Upper lobe of right lung (tissue), 1 donor: ENCODE measurements at places on chromosomes 7 and 10. TPM values are rescaled to one million over a fixed set of nuclear protein-coding genes. Genes with fewer than 3 reads are reported as not detected.

LGI1 gene
- not detected for total RNA-seq

- peaks cover 94% of the 10 kb centered on the region for H3K27me3 ChIP-seq
- peak overlapping the region; percentile 79 for H3K27ac ChIP-seq
- H3K4me3 ChIP-seq: peak overlapping the region; percentile 55
- no peaks in the 10 kb centered on the region for H3K36me3 ChIP-seq
- peaks cover 30% of the 10 kb centered on the region for H3K4me1 ChIP-seq
Measured at GRCh38 chr7:27155816-27156507, 513 bp downstream of the HOXA7 start.

- no peak overlapping the region for H3K27ac ChIP-seq
- H3K4me1 ChIP-seq: no peaks in the 10 kb centered on the region
- no peak overlapping the region for H3K4me3 ChIP-seq
- H3K27me3 ChIP-seq: no peaks in the 10 kb centered on the region
- no peak for DNase-seq
Measured at GRCh38 chr7:88350118-88350517, 43.4 kb upstream of the STEAP4 start.

- H3K36me3 ChIP-seq: no peaks in the 10 kb centered on the region
- peak within 1 kb of the TSS; percentile 70 for H3K4me3 ChIP-seq
- peaks cover 90% of the 10 kb centered on the region for H3K27me3 ChIP-seq
- peak; percentile 69 for DNase-seq
Measured at GRCh38 chr7:27151931-27152815, at the start of gene HOXA3. Gene HOXA3, minus strand, starts transcription at chr7:27152583. Its CDS starts 41,943 bp downstream, at chr7:27110640.

DNA sequence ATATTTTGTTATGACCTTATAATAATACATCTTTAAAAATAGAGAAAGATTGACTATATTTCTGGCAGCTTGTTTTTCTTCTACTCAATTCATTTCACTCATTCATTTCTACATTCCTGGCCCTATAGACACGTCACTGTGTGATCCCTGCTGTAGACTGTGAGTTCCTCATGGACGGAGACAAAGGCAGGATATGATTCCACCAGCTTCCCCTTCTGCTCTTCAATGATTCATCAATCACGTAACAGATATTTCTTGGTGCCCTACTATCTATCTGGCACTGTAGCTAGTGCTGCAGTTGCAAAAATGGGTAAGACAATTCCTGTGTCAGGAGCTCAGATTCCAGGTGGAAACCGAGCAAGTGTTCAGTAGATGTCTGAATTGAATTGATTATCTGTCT is 415.0 kb downstream of the SFMBT2 start:
- H3K4me3 ChIP-seq: no peak overlapping the region
- no peaks in the 10 kb centered on the region for H3K4me1 ChIP-seq
- DNase-seq: no peak
- no peak overlapping the region for H3K27ac ChIP-seq
- H3K27me3 ChIP-seq: no peaks in the 10 kb centered on the region

GRCh38 chr7:34131371-34131770 is 226.0 kb downstream of the BMPER start:
- no peaks in the 10 kb centered on the region for H3K27me3 ChIP-seq
- no peaks in the 10 kb centered on the region for H3K4me1 ChIP-seq
- no peak overlapping the region for H3K27ac ChIP-seq
- DNase-seq: no peak
- H3K4me3 ChIP-seq: no peak overlapping the region

PON1 gene
- 0.49 TPM for total RNA-seq

DNA sequence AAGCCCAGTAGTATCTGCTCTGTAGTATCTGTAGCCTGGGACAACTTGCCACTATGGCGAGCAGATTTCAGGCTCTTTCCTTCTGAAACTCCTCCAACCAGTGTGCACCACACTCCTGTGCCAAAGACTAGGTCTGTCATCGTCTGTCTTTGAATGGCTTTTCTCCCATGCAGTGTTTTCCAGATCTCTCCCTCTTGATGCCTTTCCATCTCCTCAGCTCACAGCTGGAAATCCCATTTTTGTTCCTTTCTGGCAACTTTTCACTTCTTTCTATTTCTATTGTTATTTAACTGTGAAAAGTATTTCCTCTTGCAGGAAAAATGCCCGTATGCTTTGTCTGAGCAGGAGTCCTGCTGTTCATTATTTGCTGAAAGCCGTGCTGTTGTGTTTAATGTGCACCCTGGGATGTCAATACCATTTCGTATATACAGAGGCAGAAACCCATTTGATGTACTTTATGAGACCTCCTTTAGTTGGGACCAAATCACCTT is 373.7 kb downstream of the PHTF2 start:
- H3K4me1 ChIP-seq: no peaks in the 10 kb centered on the region
- no peak for DNase-seq
- no peaks in the 10 kb centered on the region for H3K36me3 ChIP-seq
- H3K27me3 ChIP-seq: no peaks in the 10 kb centered on the region
- no peak overlapping the region for H3K4me3 ChIP-seq

UTF1 gene
- not detected for total RNA-seq

DNA sequence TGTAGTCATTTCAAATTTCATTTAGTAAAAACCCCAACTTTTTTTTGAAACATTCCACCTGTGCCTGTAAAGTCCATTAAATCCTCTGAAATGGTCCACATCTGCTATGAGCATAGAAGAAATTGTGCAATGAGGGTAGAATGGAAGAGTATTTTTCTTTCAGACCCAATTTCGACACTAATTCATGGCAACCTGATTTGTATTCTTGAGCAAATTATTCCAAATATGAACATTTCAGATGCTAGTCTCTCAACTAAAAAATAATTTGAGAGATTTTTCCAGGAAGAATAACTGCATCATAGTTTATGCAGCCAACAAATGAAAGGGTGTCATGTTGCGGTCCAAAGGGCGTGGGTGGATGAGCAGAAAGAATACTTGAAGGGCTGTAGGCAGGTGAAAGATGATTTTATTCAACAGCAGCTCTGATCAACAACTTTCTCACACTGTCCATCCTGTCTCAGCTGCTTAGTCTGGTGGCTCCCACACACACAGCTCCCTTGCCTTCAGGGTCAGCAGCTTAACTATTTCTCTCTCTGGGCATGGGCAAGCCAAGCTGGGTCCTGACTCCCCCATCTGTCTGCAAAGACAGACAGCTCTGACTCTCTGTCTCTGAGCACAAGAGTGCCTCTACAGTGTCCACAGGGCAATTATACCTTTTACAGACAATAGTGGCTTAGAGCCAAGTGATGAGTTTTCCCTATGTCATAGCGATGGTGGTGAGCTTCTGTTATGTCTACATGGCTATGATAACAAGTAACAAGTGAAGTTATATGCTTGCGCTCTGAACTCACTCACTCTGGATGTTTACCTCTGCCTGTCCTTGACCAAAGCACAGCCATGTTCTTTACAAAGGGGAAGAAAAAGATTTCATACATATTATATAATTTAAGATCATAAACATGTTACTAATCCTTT is 11.5 kb downstream of the STEAP2 start:
- H3K27ac ChIP-seq: no peak overlapping the region
- no peak overlapping the region for H3K4me3 ChIP-seq
- no peak for DNase-seq

CUBN gene
- total RNA-seq: 1.3 TPM

DNA sequence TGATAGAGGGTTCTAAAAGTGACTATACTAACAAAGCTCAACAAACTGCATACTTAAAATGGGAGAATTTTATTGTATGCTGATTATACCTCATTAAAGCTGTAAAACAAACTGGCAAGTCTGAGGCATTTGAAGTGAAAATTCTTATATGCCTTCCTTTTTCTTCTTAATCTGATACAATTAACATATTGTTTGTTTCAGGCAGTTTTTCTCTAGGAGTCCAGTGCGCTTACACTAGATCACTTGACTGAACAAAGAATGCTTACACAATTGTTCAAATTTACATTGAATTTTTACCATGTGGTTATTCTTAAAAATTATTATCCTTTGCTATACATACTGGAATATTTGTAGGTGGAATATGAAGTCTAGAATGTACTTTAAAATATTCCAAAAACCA is 89.0 kb downstream of the GLCCI1 start:
- no peak overlapping the region for H3K4me3 ChIP-seq
- DNase-seq: no peak
- peaks cover 36% of the 10 kb centered on the region for H3K36me3 ChIP-seq
